Uterus (tissue), 4 donors: ENCODE measurements at places on chromosomes 16 and 17.

- DNase-seq, result no peak
Observed at GRCh38 chr17:39074676-39075075, 76.8 kb downstream of the PLXDC1 start.

DNA sequence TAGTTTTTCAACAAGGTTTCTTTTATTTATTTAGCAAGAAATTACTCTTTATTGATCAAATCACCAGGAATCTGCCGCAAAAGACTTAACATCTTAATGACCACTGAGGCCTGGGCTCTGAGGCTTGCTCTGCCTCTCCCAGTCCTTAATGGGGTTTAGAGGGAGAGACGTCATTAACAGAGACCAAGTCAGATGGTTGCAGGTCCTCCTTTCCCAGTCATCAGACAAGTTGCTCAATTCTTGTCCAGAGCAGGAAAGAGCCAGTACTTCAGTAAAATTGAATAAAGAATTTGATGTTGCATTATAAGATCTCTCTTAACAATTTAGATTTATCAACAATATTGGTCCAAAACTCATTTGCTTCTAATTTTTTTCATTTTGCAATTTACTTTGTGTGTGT, 2.0 kb downstream of the SEPHS2 start:
- no peak for DNase-seq

DNA sequence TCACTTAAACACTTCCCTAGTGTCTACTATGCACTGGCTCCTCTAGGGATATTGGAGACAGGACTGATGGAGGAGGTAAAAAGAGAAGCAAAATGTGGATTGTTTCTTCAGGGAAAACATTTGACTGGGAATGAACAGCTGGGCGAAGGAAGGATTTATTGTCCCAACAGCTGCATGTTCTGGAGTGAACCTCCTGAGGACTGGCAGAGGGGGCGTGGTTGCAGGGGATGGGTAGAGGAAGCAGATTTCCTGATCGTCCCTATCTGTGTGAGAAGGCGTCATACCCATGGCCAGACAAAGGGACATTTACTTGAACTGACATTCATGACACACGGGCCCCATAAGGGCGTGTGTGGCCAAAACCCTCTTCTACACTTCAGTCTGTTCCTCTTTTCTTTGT, 321.5 kb downstream of the MAP2K4 start:
- DNase-seq, result no peak

GRCh38 chr17:30590081-30590733, 113.0 kb downstream of the GOSR1 start:
- DNase-seq, result no peak

GRCh38 chr17:31699281-31699680, 159.8 kb downstream of the COPRS start:
- DNase-seq, result no peak
